T-helper 17 cell (primary cell): ENCODE measurements at places on chromosomes 7 and 10. TPM values are rescaled to one million over a fixed set of nuclear protein-coding genes. Genes with fewer than 3 reads are reported as not detected.

Gene C7orf57
- total RNA-seq = 0.29 TPM

Gene GPR26
- not detected for total RNA-seq

Gene STEAP2
- total RNA-seq = not detected

Gene TMEM236
- total RNA-seq = not detected

Gene HEPACAM2
- not detected for total RNA-seq

Gene IFIT1
- 3.8 TPM for total RNA-seq

Gene HTR7
- 0.23 TPM for total RNA-seq

Gene KMT2C
- 154 TPM for total RNA-seq

Gene CD36
- total RNA-seq = 8.7 TPM

Gene ASB15
- not detected for total RNA-seq

Gene VPS37D
- total RNA-seq = 0.76 TPM

Gene LIPM
- not detected for total RNA-seq

Gene PRRT4
- not detected for total RNA-seq

Gene TEX47
- total RNA-seq = not detected

Gene WEE2
- not detected for total RNA-seq

Gene CACNA2D1
- not detected for total RNA-seq

Gene UROS
- total RNA-seq = 29.0 TPM

Gene PHYHIPL
- not detected for total RNA-seq

Gene VENTX
- total RNA-seq = 0.21 TPM

Gene CALCR
- not detected for total RNA-seq

Gene CLDN15
- total RNA-seq = 17.3 TPM

Gene TMEM270
- total RNA-seq = not detected

Gene NKX1-2
- not detected for total RNA-seq

Gene RHBDD2
- total RNA-seq = 140 TPM

Gene MDFIC
- total RNA-seq = 109 TPM

Gene NEUROG3
- not detected for total RNA-seq

Gene ATOH7
- total RNA-seq = not detected
